ENCODE measurements at places on chromosomes 7 and 10. TPM values are rescaled to one million over a fixed set of nuclear protein-coding genes. Genes with fewer than 3 reads are reported as not detected.

DNA sequence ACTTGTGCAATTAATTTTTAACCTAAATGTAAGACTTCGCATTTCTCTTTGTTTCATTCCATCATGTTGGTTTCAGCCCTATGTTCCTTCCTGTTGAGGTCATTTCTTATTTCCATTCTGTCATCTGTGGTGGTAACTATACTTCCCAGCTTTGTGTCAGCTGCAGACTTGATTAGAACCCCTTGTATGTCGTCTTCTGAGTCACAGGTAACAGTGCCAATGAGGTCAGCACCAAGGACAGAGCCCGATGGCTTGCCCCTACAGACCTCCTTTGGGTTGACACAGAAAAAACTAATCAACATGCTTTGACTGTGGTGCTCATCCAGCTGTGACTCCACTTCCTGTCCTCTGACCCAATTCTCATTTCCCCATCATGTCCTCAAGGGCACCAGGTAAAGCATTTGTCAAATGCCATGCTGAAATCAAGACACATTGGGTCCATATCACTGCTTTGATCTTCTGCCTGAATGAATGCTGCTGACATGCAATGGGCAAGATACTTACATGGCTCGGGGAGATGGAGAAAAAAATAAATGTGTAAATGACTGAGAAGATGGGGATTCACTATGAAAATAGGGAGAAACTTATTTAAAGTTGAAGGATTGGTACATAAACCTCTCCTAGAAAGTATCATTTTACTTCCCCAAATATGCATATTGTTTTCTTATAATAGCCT, 25.6 kb upstream of the CRTAC1 start:
- H3K27me3 ChIP-seq = peaks cover 47% of the 10 kb centered on the region
- H3K4me3 ChIP-seq = no peak overlapping the region
- no peak overlapping the region for H3K27ac ChIP-seq
- no peaks in the 10 kb centered on the region for H3K4me1 ChIP-seq
- no peak for DNase-seq

- no peaks in the 10 kb centered on the region for H3K36me3 ChIP-seq
- no peak for DNase-seq
- no peak overlapping the region for H3K27ac ChIP-seq
- H3K27me3 ChIP-seq = peaks cover 9% of the 10 kb centered on the region
Measured at GRCh38 chr10:78768876-78769275, 299.9 kb upstream of the ZMIZ1 start.

Gene SCART1
- total RNA-seq = 3.6 TPM

Gene ADRA2A
- total RNA-seq = not detected

GRCh38 chr10:5291501-5292195, 73.1 kb upstream of the UCN3 start:
- H3K4me3 ChIP-seq = peak overlapping the region; percentile 89
- no peaks in the 10 kb centered on the region for H3K27me3 ChIP-seq
- peaks cover 77% of the 10 kb centered on the region for H3K4me1 ChIP-seq
- H3K27ac ChIP-seq = peak overlapping the region; percentile 99

- no peak overlapping the region for H3K27ac ChIP-seq
- DNase-seq = no peak
- H3K36me3 ChIP-seq = no peaks in the 10 kb centered on the region
- H3K27me3 ChIP-seq = peaks cover 8% of the 10 kb centered on the region
- H3K4me1 ChIP-seq = no peaks in the 10 kb centered on the region
Measured at GRCh38 chr10:130877126-130877525, 434.4 kb downstream of the TCERG1L start.

Gene FOXP2
- total RNA-seq = not detected

GRCh38 chr7:50534690-50535290, 30.4 kb downstream of the DDC start:
- no peak overlapping the region for H3K27ac ChIP-seq
- no peak for DNase-seq
- no peaks in the 10 kb centered on the region for H3K36me3 ChIP-seq
- H3K4me1 ChIP-seq = no peaks in the 10 kb centered on the region
- H3K27me3 ChIP-seq = peaks cover 15% of the 10 kb centered on the region

GRCh38 chr10:103241262-103242011, 4.2 kb upstream of the RPEL1 start:
- peaks cover 4% of the 10 kb centered on the region for H3K4me1 ChIP-seq
- no peak for DNase-seq
- H3K4me3 ChIP-seq = no peak overlapping the region
- H3K36me3 ChIP-seq = no peaks in the 10 kb centered on the region
- H3K27ac ChIP-seq = no peak overlapping the region

- H3K27me3 ChIP-seq = no peaks in the 10 kb centered on the region
- H3K4me3 ChIP-seq = no peak overlapping the region
- no peak for DNase-seq
- no peaks in the 10 kb centered on the region for H3K36me3 ChIP-seq
Measured at GRCh38 chr10:110430340-110431273, 67.1 kb upstream of the DUSP5 start.

DNA sequence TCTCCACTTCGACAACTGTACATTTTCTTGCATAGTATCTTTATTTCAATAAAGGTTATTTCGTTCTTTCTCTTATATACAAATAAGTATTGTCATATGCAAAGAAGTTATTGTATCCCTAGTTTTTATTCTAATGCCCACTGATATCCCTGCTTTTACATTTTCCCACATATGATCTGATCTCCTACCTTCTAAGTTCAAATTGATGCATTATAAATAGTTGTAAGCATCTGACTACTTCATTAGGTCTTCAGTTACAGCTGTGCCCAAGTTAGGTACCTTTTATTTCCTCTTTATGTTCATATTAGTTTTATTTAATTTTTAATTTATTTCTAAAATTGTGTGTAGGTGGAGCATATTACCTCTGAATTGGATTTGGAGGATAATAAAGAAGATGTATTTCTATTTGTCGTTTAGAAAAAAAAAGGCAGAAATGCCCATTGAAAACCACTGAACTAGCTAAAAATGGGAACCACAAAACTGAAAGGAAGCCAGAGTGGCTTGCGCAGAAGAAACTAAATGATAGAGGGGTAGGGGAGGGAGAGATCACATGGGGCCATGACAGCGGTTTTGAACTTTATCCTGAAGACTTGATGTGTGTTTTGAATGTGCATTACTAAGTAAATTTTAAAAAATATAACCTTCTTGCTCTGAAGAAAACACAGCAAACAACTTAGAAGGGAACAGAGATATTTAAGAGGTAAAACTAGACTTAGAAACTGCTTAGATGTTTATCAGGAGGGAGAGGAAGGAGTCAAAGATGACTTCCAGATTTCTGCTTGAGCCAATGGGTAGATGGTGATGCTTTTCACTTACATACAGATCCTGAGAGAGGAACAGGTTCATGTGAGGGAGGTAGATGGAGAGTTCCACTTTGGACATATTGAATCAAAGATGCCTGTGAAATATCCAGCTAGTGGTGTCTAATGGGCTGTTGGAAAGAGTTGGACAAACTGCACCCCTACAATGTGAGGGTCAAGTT, 9.3 kb upstream of the ZC3HAV1L start:
- H3K36me3 ChIP-seq = peaks cover 51% of the 10 kb centered on the region
- H3K27me3 ChIP-seq = no peaks in the 10 kb centered on the region
- H3K4me1 ChIP-seq = peaks cover 63% of the 10 kb centered on the region
- peak overlapping the region; percentile 79 for H3K4me3 ChIP-seq
- no peak for DNase-seq

Gene LIPF
- total RNA-seq = not detected

Gene GIMAP7
- total RNA-seq = 60.4 TPM

Gene ELOVL3
- total RNA-seq = not detected

DNA sequence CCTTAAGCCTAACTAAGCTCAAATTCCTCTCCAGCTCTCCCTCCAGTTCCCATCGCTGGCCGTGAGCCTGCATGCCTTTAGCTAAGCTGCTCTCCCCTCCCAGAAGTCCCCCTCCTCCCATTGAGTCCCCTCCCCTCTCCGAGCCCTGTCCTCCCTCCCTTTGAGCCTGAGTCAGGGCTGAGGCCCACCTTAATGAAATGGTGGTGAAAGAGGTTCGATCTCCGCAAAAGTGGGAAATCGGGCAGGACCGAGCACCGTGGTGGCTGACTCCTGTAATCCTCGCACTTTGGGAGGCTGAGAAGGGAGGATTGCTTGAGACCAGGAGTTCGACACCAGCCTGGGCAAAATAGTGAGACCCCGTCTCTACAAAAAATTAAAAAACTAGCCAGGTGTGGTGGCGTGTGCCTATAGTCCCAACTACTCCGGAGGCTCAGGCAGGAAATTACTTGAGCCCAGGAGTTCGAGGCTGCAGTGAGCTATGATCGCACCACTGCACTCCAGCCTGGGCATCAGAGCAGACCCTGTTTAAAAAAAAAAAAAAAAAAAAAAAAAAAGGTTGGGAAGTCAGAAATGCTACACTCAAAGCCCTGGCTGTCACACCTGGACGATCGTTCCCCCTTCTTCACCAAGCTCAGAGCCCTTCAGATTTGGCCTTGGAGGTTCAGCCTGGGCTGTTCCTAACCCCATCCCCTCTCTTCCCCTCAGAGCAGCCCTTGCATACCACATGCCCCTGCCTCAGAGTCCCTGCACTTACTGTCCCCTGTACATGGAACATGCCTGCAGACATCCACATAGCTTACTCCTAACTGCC, 995 bp upstream of the CLDN3 start:
- no peak for DNase-seq
- H3K4me3 ChIP-seq = no peak overlapping the region
- no peaks in the 10 kb centered on the region for H3K4me1 ChIP-seq
- peaks cover 15% of the 10 kb centered on the region for H3K27me3 ChIP-seq
- H3K27ac ChIP-seq = no peak overlapping the region

- no peaks in the 10 kb centered on the region for H3K36me3 ChIP-seq
- no peak for DNase-seq
- H3K27me3 ChIP-seq = peaks cover 2% of the 10 kb centered on the region
- no peak overlapping the region for H3K4me3 ChIP-seq
- H3K27ac ChIP-seq = no peak overlapping the region
Measured at GRCh38 chr7:72435925-72436480, 23.9 kb upstream of the CALN1 start.

Gene DMBT1
- not detected for total RNA-seq

- H3K4me3 ChIP-seq = no peak overlapping the region
- H3K36me3 ChIP-seq = no peaks in the 10 kb centered on the region
- no peak overlapping the region for H3K27ac ChIP-seq
Measured at GRCh38 chr10:97174276-97174775, 11.4 kb downstream of the SLIT1 start.

GRCh38 chr7:155518633-155519032, 27.7 kb downstream of the CNPY1 start:
- no peak overlapping the region for H3K27ac ChIP-seq
- DNase-seq = no peak
- no peaks in the 10 kb centered on the region for H3K4me1 ChIP-seq

GRCh38 chr10:112269266-112269665, 13.9 kb upstream of the TECTB start:
- no peak overlapping the region for H3K4me3 ChIP-seq
- H3K27ac ChIP-seq = no peak overlapping the region
- no peak for DNase-seq
- peaks cover 6% of the 10 kb centered on the region for H3K27me3 ChIP-seq
- H3K36me3 ChIP-seq = no peaks in the 10 kb centered on the region

Gene RSBN1L
- 19.0 TPM for total RNA-seq

DNA sequence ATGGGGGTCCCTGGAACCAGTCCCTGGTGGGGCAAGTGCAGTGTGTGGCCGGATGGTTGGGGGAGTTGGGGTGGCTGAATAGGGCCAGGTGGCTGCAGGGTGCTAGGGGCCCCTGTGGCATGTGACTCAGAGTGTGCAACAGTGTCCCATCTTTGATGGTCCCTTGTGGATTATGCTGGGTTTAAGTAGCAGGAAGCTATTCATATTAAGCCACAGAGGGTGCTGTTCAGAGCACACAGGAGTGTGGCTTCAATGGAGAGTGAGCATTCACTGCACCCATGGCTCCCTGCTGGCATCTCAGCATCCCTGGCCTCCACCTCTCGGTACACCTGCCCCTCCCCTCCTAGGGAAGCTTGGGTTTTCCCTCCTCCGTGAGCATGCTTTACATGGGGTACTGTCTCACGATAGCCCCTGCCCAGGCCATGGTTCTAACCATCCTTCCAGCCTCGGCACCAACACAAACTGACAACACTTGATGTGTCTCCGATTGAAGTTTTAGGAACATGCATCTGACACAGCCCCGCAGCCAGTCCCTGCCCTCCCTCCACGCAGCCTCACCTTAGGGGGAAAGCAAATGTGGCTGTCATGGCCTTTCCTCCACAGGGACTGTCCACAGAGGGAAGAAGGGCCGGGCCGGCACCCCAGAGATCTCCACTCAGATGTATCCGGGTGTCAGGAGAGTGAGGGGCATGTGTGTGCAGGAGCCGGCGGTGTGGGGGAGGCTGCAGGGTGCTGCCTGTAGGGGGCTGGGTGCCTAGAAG, 30.4 kb upstream of the PPIF start:
- H3K27me3 ChIP-seq = no peaks in the 10 kb centered on the region
- H3K36me3 ChIP-seq = no peaks in the 10 kb centered on the region
- peaks cover 64% of the 10 kb centered on the region for H3K4me1 ChIP-seq
- H3K27ac ChIP-seq = no peak overlapping the region

GRCh38 chr10:109418795-109419194, 504.5 kb downstream of the XPNPEP1 start:
- no peaks in the 10 kb centered on the region for H3K36me3 ChIP-seq
- H3K4me1 ChIP-seq = no peaks in the 10 kb centered on the region
- no peak overlapping the region for H3K4me3 ChIP-seq
- no peak overlapping the region for H3K27ac ChIP-seq
- no peaks in the 10 kb centered on the region for H3K27me3 ChIP-seq

GRCh38 chr7:128891942-128892269, 18.6 kb downstream of the KCP start:
- H3K27ac ChIP-seq = no peak overlapping the region
- no peak overlapping the region for H3K4me3 ChIP-seq
- no peaks in the 10 kb centered on the region for H3K36me3 ChIP-seq
- peaks cover 11% of the 10 kb centered on the region for H3K27me3 ChIP-seq

GRCh38 chr7:129222064-129222463, 2.8 kb upstream of the AHCYL2 start:
- peaks cover 20% of the 10 kb centered on the region for H3K4me1 ChIP-seq
- H3K27ac ChIP-seq = peak overlapping the region; percentile 5
- DNase-seq = no peak
- H3K4me3 ChIP-seq = peak overlapping the region; percentile 27

Gene HSPA12A
- not detected for total RNA-seq

Gene DNA2
- total RNA-seq = 69.0 TPM

DNA sequence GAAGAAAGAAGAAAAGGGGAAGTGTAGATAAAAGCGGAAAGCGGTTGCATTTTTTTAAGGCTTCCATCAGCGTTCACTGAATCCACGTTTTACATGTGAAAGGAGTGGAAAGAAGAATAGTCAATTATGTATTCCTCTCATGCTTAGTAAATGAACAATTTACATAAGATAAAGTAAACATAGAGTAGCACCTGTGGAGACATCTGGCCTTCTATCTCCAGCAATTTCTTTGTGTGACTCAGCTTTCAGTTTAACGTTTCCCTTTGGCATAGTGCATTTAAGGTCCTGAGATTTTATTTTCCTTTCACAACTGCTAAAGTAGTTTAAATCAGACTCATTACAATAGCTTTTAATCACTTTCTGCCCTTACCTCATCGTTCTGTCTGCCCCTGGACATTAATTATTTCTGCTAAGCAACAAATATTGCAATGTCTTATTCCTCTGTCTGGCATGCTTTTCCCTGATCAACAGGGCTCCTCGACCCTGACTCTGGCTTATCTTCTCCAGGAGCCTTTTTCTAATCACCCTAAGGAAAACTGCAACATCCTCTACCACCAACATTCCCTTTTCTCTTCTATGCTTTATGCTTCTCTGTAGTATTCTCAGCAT, 383.5 kb upstream of the VWC2 start:
- no peak for DNase-seq
- H3K4me1 ChIP-seq = no peaks in the 10 kb centered on the region
- H3K27me3 ChIP-seq = no peaks in the 10 kb centered on the region
- no peak overlapping the region for H3K27ac ChIP-seq
- no peaks in the 10 kb centered on the region for H3K36me3 ChIP-seq

Gene ASAH2
- total RNA-seq = 6.1 TPM

Gene NUTM2D
- 2.1 TPM for total RNA-seq

Gene TMEM225B
- 1.1 TPM for total RNA-seq
